T follicular helper cell (primary cell): ENCODE measurements at places on chromosomes 3 and 15.
A peak's percentile ranks its signal among the peaks of the same experiment; 100 is the strongest.

DNA sequence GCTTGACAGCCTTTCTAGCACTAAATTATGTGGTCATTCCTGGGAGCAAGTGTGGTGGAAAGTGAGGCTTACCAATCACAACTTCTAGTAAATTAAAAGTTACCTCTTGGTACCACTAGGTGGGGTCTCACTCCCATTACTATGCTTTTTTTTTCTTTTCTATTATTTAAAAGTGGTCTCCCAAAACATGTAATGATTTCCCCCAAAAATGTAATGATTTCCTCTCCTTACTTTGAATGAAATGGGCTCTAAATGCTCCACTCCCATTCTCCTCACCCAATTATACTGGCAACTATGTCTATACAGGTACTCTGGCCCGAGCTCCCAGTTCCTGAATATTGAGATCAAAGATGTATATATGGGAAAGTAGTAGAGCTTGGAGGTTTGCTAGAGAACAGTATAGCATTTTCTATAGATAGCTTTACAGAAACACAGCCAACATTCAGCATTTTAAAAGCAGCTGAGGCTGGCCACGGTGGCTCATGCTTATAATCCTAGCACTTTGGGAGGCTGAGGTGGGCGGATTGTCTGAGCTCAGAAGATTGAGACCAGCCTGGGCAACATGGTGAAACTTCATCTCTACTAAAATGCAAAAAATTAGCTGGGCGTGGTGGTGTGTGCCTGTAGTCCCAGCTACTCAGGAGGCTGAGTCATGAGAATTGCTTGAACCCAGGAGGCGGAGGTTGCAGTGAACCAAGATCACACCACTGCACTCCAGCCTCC, 70.9 kb downstream of the DCUN1D1 start:
- no peak for DNase-seq

DNA sequence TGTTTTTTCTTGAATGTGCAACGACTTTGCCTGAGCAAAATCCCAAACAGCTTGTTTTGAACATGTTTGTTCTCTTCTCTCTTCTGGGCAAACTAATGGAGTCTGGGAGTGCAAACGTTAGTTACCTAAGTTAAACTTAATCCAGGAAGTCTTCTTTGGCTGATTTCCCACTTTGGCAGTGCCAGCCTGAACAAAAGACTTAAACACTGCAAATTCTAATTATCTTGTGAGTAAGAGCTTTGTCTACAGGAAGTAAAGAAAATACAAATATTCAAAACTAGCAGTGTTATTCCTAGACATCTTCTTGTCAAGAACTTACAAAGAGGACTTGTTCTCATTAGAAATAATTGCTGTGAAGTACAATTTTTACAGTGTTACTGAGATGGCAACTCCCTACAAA, 16.7 kb upstream of the DENND6A start:
- no peak for DNase-seq

GRCh38 chr15:80424381-80424780, 20.2 kb downstream of the ARNT2 start:
- no peak for DNase-seq

- no peak for DNase-seq
Observed at GRCh38 chr3:135012101-135012500, 217.0 kb downstream of the EPHB1 start.

GRCh38 chr3:150410311-150411105, 2.4 kb downstream of the TSC22D2 start:
- DNase-seq: peak; percentile 6

- DNase-seq: no peak
Observed at GRCh38 chr15:39312984-39313383, 267.9 kb upstream of the THBS1 start.

GRCh38 chr3:183370391-183370790, 58.0 kb downstream of the MCF2L2 start:
- no peak for DNase-seq

GRCh38 chr3:122857019-122857418, 62.1 kb downstream of the SLC49A4 start:
- DNase-seq: no peak

GRCh38 chr3:124824286-124824915, 62.8 kb downstream of the ITGB5 start:
- DNase-seq: no peak

GRCh38 chr15:32873284-32874114, 155.7 kb downstream of the GREM1 start:
- DNase-seq: no peak

- no peak for DNase-seq
Observed at GRCh38 chr3:128999102-128999501, 2.0 kb upstream of the EFCC1 start.

DNA sequence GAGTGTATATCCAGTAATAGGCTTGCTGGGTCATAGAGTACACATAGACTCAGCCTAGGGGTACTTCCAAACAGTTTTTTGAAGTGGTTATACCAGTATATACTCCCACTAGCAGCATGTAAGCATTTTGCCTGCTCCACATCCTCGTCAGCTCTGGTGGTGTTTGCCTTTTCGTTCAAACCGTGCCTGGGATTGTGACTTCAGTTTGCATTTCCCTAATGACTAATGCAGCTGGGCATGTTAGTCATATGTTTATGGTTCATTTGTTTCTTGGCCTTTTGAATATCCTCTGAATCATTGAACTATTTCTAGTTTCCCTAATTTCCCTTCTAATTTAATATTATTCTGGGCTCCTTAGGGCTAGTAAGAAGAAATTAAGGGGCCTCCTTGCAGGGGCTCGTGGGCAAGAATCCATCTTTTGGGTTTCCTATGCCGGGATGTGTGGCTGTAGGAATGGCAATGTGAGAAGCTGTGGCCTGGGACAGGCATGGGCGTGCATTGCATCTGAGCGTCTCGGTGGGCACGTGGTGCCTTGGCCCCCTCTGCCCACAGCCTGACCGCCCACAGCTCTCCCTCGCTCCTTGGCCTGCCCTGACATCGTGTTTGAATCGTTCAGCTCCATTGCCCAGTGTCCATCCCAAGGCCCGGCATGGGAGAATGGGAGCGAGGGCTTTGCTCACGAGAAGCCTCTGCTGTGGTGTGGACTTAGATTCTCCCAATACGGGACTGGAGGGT, 26.4 kb downstream of the FAH start:
- DNase-seq: no peak

GRCh38 chr3:122247825-122248185, 64.3 kb downstream of the CASR start:
- no peak for DNase-seq

DNA sequence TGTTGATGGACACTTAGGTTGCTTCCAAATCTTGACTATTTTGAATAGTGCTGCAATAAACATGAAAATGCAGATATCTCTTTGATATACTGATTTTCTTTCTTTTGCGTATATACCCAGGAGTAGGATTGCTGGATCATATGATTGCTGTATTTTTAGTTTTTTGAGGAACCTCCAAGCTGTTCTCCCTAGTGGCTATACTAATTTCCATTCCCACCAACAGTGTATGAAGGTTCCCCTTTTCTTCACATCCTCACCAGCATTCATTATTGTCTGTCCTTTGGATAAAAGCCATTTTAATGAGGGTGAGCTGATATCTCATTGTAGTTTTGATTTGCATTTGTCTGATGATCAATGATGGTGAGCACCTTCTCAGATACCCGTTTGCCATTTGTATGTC, 12.5 kb downstream of the PATL2 start:
- no peak for DNase-seq
